ENCODE measurements at places on chromosomes 5 and 9.

- DNase-seq = no peak
Measured at GRCh38 chr9:1938675-1939170, 76.4 kb upstream of the SMARCA2 start.

DNA sequence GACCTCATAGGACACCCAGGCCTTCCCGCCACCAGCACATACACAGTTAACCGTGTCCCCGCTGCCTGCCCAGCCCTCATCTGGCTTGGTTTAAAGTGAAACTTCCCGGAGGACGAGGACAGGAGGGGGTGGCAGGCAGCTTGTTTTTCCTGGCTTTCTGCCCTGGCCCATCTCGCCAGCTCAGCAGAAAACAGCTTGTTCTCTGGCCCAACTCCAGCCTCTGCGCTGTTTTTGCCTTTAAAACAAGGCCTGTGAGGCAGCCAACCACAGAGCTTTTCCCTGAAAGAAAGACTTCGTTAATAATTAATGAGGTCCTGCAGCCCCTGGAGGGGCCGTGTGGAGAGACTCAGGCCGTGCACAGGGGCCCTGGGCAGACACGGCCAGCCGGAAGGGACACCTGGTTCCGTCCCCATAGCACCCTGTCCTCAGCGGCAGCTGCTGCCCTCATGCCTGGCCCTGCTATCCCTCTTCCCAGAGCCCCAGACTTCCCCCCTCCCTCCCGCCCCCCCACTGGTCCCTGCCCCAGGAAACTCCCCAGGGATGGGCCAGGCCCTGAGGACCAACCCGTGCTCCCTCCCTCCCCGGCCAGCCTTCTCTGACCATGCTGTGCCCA, 108.7 kb downstream of the RXRA start:
- DNase-seq = no peak

GRCh38 chr5:83026930-83027687, 50.1 kb downstream of the TMEM167A start:
- DNase-seq = no peak

DNA sequence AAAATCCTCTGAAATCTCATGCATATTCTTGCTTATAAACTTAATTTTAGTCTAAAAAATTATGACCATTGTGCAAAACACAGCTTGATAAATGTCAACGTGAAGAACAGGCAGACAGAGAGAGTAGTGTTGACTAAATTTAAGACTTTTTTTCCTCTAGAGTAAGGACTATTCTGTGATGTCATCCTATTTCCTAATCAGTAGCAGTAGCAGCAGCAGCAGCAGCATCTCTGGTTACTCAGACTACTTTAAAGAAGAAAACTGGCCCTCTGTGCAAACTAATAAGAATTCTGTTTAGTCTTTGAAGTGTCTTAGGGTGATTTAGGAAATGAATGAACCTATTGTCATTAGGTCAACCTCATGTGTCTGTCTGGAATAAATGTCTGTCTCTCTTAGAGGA, 403.0 kb downstream of the HINT1 start:
- DNase-seq = no peak

DNA sequence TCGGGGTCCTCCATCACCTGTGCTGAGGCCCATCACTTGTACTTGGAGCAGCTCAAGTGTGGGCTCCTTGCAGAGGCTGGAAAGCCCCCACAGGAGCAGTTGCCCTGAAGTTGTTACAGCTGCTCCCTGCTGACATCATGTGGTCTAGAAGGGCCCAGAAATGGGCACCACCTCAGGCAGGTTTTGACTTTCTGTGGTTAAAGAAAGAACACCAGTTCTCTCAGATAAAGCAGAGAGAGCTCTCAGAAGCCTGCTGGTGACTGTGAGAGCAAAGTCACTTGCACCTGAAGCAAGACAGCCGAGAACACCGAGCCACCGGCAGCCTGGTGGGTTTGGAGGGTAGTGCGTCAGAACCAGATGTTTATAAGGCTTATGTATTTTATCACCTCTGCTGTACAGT, 70.4 kb downstream of the MVB12B start:
- DNase-seq = peak; percentile 30

GRCh38 chr9:135256581-135257354, 169.3 kb downstream of the OLFM1 start:
- no peak for DNase-seq

- no peak for DNase-seq
Measured at GRCh38 chr5:172591636-172592035, 49.4 kb upstream of the NEURL1B start.

DNA sequence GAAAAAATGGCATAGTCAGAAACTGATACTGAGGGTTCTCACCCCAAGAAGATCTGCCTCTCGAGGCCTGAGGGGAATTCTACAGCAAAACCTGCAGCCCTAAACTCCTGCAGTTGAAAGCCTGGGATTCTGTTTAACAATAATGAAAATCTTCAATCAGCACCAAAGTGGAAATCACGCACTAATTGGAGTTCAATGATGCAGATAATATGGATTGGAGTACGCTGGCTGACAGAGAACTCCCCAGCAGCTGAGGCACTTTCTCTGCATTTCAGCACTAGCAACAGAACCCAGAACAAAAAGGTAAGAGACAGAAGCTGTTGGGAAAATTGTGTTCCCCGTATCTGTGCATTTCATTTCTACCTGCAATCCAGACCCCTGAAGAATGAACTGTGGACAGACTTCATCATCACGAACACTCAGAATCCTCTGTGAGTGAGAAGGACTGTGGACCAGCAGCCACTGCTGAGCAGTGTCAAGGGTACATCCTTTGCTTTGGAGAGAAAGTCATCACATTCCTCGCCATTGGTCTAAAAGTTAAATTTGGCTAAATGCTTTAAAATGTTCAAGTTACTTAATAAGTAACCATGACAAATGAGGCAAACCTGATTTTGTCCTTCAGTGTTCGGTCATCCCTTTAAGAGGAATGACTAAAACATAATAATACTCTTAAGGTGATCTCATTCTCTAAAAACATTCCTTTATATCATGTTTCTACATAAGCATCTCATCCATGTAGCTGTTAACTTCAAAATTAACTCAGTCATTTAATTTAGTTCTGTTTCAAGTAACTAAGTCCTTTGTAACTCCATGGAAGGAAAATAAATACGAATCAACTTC, 126.1 kb downstream of the GAS1 start:
- DNase-seq = no peak

- no peak for DNase-seq
Measured at GRCh38 chr5:7246287-7246686, 149.7 kb upstream of the ADCY2 start.

DNA sequence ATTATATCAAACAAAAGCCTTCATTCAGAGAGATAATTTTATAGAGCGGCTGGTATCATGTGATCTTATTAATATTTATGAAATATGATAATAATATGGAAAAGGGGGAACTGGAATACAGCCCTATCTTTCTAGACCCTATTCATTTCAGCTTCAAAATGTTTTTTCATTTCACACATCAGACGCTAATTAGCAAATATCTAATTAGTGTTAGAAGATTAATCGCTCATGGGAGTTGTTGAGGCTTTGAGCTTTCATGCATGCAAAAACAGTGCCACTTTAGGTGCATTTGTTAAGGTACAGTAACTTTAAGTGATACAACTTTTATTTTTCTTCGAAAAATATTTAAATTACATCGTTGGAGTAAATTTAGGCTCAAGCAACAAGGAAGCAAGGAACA, 751.7 kb upstream of the WWC1 start:
- DNase-seq = no peak

- no peak for DNase-seq
Measured at GRCh38 chr5:73122875-73123810, 2.8 kb downstream of the TMEM171 start.

DNA sequence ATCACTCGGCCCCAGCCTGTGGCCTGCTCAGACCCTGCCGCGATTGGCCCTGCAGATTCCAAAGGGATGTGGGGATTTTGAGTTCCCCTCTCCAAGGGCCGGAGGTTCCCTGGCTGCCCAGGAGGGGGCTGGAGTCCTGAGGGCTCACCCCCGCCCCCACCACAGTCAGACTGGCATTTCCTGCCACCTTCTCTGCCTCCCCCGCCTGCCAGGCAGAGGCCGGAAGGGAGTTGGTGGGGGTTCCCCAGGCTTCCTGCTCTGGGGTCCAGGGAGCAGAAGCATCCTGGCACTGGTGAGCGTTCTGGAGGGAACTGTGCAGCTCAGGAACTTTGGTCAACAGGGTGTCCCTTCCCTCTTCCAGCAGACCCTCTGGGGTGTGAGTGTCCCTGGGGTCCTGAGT, 70.6 kb downstream of the RXRA start:
- no peak for DNase-seq

GRCh38 chr9:136791516-136792276, 552 bp downstream of the TMEM141 start:
- DNase-seq = no peak

GRCh38 chr9:117747386-117747970, 43.3 kb downstream of the TLR4 start:
- no peak for DNase-seq

GRCh38 chr9:101445353-101446029, 9.9 kb upstream of the ALDOB start:
- DNase-seq = no peak

GRCh38 chr9:136133191-136133958, 14.7 kb upstream of the TMEM250 start:
- no peak for DNase-seq

DNA sequence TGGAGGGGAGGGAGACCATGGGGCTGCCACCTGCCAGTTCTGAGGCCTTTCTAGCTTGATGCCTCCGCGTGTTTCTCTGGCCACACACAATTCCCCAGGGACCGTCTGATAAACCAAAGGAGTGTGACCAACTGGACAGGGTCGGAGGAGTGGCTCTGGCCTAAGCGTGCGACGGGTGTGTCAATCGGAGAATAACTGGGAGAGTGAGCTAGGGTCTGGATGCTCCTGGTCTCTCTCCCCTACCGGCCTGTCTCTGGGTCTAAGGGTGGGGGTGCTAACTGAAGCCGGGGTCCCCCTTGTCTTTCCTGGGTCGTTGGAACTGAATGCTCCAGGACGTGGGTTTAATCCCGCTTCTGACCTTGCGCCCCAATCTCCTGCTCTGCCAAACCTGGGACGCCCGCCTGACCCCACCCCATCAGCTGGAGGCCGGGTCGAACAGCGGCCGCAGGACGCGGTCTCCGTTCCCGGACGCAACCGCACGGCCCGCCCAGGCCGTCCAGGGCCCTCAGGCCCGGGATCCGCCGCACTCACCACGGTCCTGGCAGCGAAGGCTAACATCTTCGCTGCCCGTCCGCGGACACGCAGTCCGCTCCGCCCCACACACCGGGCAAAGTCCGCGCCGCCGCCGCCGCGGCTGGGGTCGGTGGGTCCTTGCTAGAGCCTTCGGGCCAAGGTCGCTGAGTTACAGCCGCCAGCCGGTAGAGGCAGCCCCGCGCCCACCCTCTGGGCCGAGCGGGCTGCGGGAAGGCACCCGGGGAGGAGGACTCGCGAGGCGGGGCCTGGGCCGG, 447 bp downstream of the CRAT start:
- no peak for DNase-seq

Measured in activated CD8-positive, alpha-beta memory T cell treated with anti-CD3 and anti-CD28 coated beads for 4 hours (primary cell).